NCI-H748 treated with DMSO at 0.1 percent for 48 hours (cell line): ENCODE measurements at places on chromosomes 4 and X.
A peak's percentile ranks its signal among the peaks of the same experiment; 100 is the strongest.

GRCh38 chrX:17027931-17028330 lies 81.5 kb downstream of the REPS2 start:
- no peak for DNase-seq

GRCh38 chr4:165137205-165137604 lies 24.5 kb upstream of the TMEM192 start:
- no peak for DNase-seq

DNA sequence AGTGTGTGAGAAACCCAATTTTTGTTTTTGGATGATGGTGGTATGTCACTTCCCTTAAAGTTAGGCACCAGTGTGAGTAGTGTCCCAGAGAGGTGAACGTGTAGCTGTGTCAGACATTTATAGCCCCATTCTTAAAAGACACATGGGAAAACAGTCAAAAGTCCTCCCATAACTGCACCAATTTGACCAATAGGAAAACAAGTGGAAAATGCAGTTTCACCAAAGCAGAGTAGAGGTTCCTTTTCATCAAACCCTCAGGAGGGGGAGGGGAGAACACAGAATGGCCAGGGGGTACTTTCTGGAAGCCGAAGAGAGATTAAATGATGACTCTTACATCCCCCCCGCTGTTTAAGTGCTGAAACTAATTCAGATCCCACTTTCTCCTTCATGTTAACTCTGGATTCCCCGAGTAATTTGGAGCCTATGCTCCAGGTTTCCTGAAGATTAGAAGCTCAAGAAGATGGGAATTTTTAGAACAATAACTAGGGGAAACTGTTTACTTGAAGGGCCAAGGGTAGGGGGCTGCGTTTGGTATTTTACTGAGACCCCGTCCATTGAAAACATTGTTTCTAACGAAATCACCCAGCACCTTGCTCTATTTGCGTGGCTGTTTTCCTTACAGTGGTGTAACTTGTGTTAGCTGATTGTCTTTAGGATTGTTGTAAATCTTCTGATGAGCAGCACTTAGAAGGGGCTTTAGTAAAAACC lies 2.1 kb upstream of the LEF1 start:
- DNase-seq = no peak

DNA sequence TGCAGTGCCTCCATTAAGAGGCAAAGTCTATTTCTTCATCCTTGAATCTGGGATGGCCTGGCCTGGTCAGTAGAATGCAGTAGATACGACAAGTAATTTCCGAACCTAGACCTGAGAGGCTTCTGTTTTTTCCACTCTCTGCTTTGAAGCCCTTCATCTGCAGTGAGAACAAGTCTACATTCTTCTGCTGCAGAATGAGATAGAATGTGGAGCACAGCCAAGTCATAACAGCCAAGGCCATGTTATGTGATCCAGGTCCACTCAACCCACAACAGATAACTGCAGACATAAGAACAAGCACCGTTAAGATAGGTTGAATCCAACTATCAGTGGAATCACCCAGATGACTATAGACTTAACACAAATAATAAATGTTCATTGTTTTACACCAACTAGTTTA lies 1297.7 kb downstream of the C4orf33 start:
- DNase-seq = no peak

GRCh38 chr4:53659112-53659511 lies 67.8 kb upstream of the LNX1 start:
- no peak for DNase-seq

GRCh38 chrX:47146936-47147859 lies 2.2 kb downstream of the RBM10 start:
- DNase-seq = no peak

GRCh38 chr4:158292156-158292555 lies 81.9 kb downstream of the TMEM144 start:
- no peak for DNase-seq

GRCh38 chrX:81174286-81174685 lies 27.4 kb downstream of the HMGN5 start:
- DNase-seq = no peak

- DNase-seq = no peak
These were observed 650.6 kb downstream of the PCDH18 start for GRCh38 chr4:136881666-136882065.

- no peak for DNase-seq
These were observed 1227.8 kb downstream of the FAM133A start for GRCh38 chrX:94901849-94902248.

DNA sequence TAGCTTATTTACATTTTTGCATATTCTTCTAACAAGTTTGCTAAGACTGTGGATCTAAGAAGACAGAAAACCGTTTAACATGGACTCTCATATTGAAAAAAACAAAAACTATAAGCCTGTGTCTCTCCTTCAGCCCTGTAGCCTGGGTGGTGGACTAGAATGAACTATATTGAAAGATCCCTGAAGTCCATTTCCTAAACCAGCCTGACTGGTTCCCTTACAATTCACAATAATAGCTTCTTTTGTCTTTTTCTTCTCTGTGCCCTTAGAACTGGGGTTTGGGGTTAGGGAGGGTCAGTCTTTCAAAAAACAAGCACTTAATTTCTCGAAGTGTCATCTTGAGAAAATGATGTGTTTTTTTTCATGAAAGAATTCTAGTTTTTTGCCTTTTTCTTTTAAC lies 59.0 kb downstream of the GSTCD start:
- DNase-seq = peak; percentile 34

GRCh38 chrX:136291824-136292223 lies 8.9 kb upstream of the ADGRG4 start:
- DNase-seq = no peak

DNA sequence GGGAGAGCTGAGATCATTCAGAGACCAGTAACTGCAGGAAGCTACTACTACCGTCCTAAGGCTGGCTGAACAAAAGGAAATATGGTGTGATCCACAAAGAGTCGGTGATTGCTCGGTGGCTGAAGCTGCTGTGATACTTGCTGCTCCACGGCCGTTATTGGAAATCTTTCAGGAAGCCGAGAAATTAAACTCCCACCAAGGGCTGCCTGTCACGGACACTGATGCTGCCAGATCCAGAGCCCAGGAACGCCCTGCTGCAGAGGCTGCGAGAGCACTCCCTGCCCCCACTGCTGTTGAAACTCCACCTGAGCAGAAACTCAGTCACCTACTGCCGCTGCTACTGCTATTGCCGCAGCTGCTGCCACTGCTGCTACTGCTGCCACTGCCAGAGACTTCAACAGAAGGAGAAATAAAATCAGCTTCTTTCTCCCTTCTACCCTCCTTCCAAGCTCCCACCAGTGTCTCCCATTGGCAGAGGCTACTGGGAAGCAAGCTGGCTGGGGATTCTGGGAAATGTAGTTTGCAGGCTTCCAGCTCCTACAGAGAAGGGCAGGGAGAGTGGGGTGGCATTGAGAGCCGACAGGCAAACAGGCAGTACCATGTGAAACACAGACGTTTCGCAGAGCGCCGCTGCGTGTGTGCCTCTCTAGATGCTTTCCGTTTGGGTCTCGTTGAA lies 126.0 kb upstream of the ENPP6 start:
- peak; percentile 65 for DNase-seq

DNA sequence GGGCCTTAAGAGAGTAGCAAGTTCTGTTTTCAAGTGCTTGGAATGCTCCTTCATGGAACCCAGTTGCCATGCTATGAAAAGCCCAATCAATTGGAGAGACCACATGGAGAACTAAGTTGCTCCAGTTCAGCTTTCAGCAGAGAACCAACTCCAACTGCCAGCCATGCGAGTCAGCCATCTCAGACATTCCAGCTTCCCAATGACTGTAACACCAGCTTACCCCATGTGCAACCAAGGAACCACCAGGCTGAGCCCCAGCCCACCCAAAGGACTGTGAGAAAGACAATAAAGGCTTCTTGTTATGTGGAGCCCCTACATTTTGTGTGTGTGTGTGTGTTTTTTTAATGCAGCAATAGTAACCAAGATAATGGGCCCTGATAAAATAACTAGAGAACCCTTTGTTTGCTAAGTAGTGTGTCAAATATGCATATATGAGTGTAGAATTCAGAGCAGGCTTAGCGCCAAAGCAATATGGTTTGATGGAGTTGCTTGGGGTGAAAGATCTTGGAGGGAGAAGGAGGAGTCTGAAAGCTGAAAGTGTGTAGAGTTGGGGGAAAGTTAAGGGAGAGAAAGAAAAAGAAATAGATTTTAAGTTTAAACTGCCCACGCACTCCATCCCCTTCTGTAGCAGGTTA lies 35.0 kb upstream of the CCKAR start:
- no peak for DNase-seq

DNA sequence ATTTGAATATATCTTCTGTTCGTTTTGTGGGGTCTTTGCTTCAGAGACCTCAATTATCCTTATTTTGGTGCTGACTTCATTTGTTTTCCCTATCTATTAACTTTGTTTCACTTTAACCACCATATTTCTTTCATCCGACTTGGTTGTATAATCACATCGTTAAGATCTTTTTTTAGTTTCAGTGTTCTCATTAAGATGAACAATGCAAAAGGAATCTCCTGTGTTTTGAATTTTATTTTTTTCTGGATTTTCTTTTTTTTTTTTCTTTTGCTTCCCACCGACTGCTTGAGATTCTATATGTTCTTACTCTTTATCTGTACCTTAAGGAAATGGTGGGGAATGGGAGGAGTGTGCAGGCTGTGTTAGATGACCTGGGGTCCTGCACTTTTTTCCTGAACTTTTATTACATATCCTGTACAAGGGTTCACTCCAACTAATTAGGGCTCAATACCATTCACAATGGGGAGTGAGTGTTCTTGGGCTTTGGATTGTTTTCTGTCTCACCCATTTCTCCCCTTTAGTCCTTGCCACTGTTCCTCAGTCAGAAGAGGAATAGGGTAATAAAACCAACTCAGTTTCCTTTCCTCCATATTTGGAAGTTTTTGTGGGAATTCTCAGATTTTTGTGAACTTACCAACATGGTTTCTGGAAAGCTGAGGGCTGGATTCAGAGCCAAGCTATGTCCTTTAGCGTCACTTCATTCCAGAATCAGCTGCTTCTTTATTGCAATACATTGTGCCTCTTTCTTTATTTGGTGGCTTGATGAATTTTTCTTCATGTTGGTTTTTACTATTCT lies 43.2 kb upstream of the BMPR1B start:
- DNase-seq = no peak

DNA sequence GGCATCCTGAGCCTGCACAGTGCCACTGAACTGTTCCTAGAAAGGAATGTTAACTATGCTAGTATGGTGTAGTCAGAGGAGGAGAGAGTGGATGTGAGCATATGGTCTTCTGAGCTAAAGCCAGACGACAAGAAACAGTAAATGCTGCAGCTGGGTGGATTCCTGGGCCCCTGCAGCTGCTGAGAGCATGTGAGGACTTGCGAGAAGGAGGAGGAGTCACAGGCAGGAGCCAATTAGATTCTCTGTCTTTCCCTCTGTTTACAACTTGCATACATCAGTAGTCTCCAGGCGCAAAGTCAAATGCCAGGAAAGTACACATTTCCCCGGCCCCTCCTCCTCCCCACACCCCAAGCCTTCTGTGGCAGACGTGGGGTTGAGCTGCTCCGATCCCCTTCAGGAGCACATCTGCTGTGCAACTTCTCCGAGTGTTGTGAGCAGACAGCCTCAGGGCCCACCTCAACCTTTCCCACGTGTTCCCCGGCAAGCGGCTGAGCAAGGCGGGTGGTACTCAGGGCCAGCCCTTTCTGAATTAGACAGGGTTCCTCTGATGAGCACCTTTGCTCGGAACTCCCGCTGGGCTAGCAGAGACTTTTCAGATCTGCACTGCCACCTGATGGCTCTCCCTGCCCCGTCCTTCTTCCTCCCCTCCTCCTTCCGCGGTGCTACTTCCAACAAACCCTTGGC lies 108.7 kb upstream of the ATP6AP2 start:
- DNase-seq = peak; percentile 43

DNA sequence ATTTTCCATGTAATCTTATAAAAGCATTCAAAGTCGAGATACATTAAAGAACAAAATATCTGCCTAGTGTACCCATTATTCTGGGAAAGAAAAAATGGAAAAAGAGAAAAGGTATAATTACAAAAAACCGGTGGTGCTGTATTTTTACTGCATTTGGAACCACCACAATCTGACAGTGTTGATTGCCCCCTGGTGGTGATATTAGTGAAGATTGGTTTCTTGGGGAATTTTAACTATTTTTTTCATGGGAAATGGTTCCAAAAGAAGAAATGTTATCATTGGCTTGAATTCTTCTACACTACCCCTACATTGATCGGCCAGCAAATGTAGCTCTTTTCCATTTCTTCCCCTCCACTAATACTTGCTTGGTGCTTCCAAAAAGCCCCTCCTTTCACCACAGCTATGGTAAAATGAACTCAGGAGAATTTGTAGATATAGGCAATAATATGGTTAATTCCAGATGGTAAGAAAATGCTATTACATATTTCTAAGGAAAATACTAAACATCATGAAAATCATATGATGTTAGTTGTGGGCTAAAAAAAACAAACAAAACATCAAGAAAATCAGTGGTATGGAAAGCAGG lies 50.0 kb downstream of the COX18 start:
- DNase-seq = no peak

DNA sequence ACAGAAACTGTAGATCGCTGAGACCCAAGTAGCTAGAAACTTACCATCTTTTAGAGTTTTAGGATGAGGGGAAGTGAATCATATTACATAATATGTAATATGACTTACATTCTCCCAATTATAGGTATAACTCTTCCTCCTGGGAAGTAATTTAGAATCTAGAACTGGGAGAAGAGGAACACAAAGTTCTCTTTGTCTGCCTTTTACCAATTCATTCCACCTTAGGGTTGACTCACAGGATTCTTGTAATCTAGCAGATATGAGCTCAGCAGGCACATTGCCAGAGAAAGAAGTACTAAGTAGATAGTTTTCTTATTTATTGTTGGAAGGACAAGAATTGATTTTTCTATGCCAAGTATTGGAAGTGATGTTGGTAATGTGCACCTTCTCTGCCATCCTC lies 58.0 kb upstream of the CCSER1 start:
- no peak for DNase-seq

DNA sequence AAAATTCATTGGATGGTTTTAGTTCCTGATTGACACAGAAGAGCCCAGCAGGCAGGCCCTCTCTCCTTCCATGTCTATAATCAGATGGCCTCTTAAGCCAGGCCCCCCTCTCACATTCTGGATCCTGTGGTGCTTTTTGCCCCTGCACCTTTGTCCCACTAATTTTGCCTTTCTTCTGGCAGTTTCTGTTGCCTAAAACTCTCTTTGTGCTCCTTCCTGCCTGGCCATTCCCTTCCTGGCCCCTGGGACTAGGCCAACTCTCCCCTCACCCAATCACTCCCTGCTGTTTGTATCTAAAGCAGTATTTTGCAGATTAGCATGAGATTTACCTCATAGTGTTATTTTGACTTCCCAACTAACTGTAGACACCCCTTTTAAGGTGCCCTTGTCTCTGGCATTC lies 42.7 kb upstream of the DDX3X start:
- no peak for DNase-seq

- DNase-seq = no peak
These were observed 2.5 kb downstream of the RBMXL3 start for GRCh38 chrX:115191490-115192243.

- DNase-seq = no peak
These were observed 270.8 kb downstream of the BCOR start for GRCh38 chrX:39826813-39827543.

- no peak for DNase-seq
These were observed 221.2 kb upstream of the CNKSR2 start for GRCh38 chrX:21153033-21153432.

DNA sequence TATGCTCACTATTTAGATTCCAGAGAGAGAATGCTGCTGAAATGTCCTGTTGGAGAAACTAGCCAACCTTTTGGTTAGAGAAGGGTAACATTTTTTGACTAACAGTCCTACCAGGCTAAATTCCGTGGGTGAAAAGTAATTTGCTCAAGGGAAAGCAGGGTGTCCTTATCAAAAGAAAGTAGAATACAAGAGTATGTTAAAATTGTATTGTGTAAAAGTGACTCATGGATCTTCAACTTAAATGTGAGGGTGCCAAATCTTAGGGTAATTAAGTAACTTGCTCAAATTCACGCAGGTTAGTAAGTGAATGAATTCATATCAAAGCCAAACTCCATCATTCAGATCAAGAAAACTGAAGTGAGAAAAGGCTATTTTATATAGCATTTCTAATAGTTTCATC lies 81.7 kb downstream of the PCDH7 start:
- DNase-seq = no peak
